ENCODE measurements at places on chromosomes 4 and X.

DNA sequence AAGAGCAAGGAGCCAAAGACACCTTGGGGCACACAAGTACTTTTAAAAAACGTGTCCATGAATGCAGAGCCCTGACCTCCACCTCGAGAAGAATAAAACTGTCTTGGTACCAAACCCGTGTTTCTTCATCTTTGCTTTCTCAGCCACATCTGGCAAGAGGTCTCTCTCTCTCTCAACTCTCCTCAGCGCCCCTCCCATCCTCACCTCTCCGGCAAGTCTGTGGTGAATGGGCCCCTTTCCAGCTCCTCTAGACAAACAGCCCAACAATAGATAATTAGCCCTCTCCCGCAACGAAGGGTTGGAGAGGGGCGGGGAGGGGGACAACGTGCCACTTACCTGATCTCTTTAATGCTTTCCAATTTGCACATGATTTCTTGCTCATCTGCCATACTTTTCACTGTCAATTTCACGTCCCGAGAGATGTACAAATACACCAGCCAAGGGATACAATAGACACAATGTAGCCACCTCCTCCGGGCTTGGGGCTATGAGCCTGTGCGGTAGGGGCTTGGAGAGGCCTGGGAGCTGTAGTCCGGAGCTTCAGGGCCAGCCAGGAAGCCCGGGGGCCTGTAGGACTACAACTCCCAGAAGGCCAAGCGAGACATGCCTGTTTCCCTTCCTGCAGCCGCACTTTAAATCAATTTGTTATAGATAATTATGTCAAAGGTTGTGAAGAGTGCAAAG, at the start of gene ZC4H2:
ZC4H2 (minus strand) TSS at position 462 of the 684 bp plus-strand sequence; CDS start at position 389, 73 bp downstream.
- DNase-seq: peak; percentile 67

- DNase-seq: no peak
Observed at GRCh38 chrX:53421772-53422085, 725 bp downstream of the SMC1A start.

DNA sequence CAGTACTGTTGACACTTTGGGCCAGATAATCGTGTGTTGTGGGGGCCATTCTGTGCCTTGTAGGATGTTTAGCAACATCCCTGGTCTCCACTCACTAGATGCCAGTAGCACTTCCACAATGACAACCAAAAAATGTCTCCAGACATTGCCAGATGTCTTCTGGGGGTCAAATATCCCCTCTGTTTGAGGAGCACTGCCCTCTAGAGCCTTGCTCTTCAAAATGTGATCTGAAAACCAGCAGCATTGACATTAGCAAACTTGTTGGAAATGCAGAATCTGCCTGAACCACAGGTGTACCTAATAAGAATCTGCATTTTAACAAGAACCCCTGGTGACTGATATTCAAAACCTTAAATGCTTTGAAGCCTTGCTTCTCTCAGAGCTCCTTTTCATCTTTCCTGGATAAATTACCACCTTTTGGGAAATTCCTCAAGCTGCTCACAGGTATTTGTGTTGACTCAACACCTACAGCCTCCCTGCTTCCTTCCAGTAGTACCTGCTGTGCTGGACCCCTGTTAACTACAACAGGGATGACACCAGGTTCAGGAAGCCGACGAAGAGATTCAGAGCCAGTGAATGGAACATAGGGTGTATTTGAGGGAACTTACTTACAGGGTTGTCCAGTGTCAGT, 459.0 kb upstream of the NR3C2 start:
- DNase-seq: no peak

- no peak for DNase-seq
Observed at GRCh38 chr4:54779476-54780148, 121.9 kb downstream of the KIT start.

GRCh38 chr4:41145571-41146078, 68.7 kb downstream of the APBB2 start:
- no peak for DNase-seq

GRCh38 chr4:123600987-123601904, 204.7 kb downstream of the SPRY1 start:
- DNase-seq: no peak

DNA sequence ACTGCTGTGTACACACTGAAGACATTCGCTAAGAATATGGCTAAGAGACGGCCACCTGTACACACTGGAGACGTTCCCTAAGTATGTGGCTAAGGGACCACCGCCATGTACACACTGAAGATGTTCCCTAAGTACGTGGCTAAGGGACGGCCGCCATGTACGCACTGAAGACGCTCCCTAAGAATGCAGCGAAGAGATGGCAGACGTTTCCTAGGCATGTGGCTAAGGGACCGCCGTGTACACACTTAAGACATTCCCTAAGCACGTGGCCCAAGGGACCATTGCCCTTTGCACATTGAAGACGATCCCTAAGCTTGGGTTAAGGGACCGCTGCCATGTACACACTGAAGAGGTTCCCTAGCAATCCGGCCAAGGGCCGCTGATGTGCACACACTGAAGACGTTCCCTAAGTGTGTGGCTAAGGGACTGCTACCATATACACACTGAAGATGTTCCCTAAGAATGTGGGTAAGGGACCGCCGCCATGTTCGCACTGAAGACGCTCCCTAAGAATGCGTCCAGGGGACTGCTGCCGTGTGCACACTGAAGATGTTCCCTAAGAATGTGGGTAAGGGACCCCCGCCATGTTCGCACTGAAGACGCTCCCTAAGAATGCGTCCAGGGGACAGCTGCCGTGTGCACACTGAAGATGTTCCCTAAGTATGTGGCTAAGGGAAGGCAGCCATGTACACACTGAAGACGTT, 36.7 kb downstream of the DHRSX start:
- DNase-seq: no peak
